ENCODE measurements at places on chromosomes 3 and 15.
A peak's percentile ranks its signal among the peaks of the same experiment; 100 is the strongest.

GRCh38 chr3:45128950-45129349 lies 17.2 kb downstream of the CDCP1 start:
- DNase-seq: no peak

GRCh38 chr3:72169561-72170472 lies 384.9 kb upstream of the PROK2 start:
- DNase-seq: no peak

DNA sequence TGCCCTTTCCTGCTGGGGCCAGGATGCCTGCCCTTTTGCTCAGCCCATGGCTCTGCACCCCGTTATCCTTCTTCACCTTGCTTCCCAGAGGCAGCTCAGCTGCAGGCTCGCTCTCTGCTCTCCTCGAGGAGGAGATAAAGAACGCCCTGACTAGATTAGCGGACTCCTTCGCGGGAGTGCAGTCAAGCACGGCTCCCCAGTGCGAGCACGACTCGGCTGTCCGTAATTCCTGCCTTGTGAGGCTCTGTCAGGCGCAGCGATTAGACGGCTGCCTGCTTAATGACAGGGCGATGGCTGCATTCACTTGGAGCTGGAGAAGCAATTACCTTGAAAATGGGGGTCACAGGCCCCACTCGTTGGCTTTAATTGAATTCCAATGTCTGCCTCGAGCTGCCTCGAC lies 25.9 kb downstream of the TLE3 start:
- no peak for DNase-seq

- no peak for DNase-seq
These were observed 53.1 kb downstream of the BOC start for GRCh38 chr3:113264283-113265131.

DNA sequence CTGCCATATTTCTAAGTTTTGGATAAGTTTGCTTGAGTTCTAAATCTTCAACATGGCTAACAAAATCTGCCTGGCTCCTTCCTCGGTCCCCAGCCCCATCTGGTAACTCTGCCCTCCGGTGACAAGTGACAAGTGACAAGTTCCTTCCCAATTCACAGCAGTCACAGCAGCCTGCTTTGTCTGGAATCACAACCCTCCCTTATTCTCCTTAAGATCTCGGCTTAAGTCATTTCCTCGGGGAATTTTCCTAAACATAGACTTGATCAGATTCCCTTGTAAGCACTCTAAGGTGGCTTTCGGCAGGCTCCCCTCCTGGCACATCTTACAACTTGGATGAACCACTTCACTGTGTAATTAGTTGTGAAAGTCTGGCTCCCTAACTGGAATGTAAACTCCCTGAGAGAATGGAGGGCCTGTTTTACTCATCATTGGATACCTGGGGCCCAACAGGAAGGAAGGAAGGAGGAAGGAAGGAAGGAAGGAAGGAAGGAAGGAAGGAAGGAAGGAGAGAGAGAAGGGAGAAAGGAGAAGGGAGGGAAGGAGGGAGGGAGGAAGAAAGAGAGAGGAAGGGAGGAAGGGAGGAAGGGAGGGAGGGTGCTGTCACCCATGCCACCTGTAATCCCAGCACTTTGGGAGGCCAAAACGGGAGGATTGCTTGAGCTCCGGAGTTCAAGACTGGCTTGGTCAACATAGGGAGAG lies 126.4 kb downstream of the SHQ1 start:
- no peak for DNase-seq

- peak; percentile 52 for DNase-seq
These were observed 21.5 kb downstream of the SSUH2 start for GRCh38 chr3:8622873-8623691.

GRCh38 chr15:67120839-67121643 lies 55.6 kb downstream of the SMAD3 start:
- peak; percentile 62 for DNase-seq

- no peak for DNase-seq
These were observed 2.7 kb upstream of the BAHD1 start for GRCh38 chr15:40437752-40438687.

DNA sequence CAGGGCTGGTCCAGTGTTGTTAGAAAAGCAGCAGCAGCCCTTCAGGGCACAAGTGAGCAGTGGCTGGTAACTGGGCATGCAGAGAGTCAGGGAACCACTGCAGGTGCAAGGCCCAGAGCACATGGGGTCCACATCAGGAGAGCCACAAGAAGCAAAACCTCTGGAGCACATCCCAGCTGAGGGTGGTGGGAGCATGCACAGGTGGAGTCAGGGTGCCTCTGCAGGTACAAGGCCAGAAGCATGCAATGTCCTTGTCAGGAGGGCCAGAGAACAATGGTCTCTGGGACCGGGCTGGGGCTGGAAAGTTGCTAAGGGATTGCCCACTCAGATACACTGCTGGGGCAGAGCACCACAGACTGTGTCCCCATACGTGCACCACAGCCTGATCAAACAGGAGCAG lies 226.1 kb upstream of the UBE2E2 start:
- DNase-seq: no peak

GRCh38 chr3:77513542-77513941 lies 473.6 kb downstream of the ROBO2 start:
- no peak for DNase-seq

DNA sequence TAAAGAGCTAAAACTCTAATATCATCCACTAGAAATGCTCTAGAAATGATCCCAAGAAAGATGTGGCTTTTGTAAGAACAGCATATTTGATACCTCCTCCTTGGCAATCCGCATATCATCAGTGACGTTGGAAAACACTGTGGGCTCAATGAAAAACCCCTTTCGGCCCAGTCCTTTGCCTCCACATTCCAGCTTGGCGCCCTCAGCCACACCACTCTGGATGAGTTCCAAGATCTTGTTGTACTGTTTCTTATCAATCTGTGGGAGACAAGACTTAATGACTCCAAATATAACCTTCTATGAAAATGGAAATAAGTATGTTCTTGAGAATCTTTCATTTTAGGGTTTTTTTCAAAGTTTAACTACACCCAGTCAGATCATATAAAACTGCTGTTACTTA lies 103.6 kb downstream of the ALDH1A2 start:
- no peak for DNase-seq

DNA sequence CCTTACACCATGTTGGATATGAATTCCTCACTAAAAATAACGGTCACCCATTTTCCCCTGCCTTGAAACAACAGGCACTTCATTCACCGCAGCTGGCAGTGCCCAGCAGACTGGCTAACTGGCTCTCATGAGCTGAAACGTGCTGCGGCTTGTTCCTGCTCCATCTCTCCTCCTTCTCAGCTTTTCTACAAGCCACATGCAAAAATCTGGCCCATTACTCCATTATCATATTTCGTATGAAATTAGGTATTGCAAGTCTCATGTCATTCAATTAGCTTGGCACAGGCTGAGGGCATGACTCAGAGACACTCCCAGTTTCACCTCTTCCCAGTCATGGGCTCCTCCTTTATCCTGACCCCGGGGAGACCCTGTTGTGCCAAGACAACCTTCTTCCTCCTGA lies 60.0 kb downstream of the MAGEF1 start:
- DNase-seq: no peak

DNA sequence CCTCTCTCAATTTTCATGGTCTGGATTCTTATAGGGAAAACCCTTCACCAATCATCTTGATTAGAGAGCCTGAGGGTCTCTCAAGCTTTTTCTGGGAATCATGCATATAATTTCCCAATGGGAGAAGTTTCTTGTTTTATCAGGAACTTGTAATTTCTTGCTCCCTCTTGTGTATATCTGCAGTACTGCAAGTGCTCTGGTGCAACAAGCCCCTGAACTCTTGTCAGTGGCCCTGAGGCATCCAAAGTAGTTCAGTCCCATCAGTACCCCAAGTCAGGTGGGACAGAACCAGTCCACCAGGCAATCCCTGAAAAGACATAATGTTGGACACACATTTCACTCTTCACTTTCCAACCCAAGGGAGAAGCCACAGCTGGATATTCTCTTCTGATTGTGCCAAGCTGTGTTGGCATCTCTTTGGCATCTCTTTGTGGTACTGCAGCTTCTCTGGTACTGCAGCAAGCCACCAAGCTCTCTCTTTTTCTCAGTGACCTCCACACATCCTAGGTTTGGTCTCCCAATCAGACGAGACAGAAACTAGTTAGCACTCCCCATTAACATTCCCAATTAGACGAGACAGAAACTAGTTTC lies 214.5 kb downstream of the ZIC4 start:
- no peak for DNase-seq

DNA sequence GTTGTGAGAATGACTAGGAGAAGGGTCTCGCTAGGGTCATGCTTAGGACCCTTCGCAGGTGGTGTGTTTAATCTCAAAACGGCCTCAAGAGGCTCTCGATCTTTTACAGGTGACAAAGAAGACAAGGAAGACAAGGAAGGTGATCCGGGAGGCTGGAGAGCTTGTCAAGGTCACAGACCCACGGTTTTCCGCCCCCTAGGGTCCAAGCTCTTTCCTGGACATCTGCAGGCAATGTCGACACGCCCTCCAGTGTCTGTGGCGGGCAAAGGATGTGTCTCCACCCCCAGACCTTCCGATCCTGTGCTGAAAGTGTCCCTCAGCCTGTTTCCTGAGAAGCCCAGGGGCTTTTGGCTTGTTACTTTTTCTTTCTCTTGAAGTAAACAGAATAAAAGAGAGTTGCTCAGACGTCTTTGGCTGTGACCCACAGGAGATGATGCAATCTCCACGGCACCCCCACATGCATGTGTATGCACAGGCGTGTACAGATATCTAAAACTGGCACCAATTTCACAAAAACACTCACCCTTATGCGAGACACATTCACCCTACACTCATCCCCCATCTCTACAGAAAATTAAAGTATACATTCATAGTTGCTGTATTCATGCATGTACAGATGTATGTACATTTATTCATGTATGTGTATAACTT lies 108.8 kb downstream of the KLF13 start:
- DNase-seq: peak; percentile 68

DNA sequence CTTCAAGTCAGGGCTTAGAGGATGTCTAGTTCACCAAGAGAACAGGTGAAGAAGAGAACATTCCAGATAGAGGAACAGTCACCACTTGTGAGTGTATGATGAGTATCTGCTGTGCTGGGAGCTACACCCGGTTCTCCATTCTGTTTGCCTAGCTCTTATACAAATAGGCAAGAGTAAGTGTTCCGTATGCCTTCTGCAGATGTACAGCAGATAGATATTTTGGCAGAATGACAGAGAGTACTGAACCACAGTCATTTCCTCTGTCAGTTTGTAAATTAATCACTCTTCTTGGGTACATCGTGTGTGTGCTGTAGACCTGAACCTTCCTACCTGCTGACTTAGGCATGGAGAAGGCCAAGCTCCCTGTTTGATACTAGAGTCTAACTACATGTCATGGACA lies 108.3 kb upstream of the CTDSPL start:
- no peak for DNase-seq

GRCh38 chr3:113212844-113213375 lies 1.6 kb downstream of the BOC start:
- no peak for DNase-seq

DNA sequence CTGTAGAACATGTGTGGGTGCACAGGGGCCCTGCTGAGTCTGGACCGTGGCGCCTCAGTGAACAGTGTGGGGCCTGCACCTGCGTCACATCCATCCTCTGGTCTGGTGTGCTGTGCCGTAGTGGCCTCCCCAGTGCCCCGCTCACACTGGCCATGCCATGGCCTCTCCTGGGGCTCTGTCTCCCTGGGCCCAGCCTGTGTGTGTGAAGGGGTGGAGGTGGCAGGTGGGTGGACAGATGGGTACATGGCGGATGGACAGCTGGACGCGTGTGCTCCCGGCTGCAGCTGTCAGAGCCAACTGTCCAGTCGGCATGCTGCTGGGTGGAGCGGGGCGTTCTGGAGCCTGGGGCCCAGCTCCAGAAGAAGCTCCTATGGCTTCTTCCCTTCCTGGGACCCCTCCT lies 17.8 kb downstream of the PLXNA1 start:
- DNase-seq: no peak
